NCI-H510A (cell line): ENCODE measurements at places on chromosomes 2 and 18.

GRCh38 chr2:126769118-126769517 lies 113.2 kb downstream of the GYPC start:
- no peak for DNase-seq

DNA sequence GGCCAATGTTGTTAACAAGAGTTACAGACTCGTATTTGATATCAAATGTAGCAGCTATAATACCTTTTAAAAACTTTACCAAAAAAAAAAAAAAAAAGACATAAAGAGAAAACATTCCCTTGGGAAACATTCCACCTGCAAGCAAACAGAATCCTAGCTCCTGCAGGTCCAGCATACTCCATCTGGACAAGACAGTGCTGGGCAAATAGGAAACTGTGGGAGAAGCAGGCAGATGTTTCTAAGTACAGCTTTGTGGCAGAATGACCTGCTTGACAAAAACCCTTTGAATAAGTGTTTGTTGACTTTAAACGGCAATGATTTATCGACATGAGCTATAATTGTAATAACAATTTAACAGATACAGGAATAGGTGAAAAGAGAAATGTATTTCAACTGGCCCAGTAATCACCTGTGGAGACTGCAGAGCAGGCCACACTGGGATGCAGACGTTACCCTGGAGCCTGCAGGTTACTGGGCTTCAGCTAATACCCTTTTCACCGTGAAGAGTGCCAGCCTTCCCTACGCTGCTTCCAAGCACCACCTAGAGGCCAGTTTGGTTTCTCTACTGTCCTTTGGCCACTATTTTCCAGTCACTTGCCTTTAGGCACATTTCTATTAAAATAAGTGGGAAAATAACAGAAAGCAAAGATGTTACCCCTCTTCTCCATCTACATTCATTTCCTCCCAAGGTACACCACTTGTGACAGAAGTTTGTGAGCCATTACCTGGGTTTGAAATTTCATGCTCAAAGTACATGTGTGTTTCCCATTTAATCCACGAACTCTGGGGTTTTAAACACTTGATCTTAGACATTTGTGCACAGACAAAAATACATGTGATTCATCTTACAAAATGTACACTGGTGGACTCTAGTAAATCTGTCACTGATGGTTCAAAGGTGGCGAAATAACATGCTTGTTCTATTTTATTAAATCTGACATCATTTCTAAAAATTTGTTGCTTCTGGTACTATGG lies 96.9 kb upstream of the ZNF397 start:
- peak; percentile 95 for DNase-seq

GRCh38 chr2:200403814-200404213 lies 97.3 kb downstream of the SPATS2L start:
- DNase-seq = no peak

DNA sequence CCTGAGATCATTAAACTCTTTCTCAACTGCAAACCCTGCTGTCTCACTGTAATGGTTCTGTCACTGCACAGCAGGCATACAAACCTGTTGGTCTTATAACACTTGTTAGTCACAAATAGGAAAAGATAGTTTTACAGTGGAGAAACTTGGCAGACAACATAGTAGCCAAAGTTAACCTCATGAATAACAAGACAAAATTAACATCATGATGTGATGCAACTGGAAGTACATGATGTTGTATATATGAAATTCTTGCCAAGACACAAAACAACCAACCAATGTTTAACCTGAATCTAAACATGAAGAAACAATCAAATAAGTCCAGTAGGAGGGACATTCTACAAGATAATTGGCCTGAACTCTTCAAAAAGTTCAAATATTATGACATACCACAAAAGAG lies 189.3 kb downstream of the RNF152 start:
- no peak for DNase-seq

GRCh38 chr2:20184067-20184938 lies 40.6 kb downstream of the SDC1 start:
- no peak for DNase-seq

DNA sequence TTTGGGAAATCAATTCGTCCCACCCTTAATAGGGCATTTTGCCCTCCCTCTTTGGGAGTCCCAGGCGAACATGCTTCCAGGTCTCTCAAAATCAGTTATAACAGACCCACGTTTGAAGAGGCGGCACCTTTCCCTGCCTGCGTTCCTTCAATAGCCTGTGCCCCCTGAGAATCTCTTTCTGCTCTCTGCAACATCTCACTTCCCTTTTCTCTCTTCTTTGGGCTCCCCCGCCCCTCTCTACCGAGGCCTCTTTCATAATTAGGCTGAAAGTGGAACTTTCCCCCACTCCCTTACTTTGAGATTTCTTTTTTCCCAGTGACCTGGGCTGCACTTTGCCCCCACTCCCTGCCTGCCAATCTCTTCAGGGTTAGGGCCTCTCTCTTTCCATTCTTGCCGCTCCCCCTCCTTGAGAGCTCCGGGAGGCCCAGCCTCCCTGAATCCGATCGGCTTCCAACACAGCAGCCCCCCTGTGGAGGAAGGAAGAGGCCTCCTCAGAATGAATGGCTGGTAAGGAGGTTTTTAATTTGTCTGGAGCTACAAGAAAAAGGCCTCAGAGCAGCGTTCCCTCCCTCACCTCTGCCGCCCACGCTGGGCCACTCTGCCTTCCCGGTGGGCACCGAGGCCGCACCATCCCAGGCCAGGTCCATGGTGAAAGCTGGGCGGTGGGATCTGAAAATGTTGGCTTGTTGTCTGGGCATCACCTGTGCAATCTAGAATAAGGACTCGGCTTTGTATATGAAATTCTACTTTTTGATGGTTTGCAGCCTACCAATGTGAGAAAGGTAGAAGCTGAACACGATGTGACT lies 162.6 kb upstream of the SIX3 start:
- no peak for DNase-seq

GRCh38 chr18:22267697-22268096 lies 98.3 kb downstream of the GATA6 start:
- DNase-seq = no peak

DNA sequence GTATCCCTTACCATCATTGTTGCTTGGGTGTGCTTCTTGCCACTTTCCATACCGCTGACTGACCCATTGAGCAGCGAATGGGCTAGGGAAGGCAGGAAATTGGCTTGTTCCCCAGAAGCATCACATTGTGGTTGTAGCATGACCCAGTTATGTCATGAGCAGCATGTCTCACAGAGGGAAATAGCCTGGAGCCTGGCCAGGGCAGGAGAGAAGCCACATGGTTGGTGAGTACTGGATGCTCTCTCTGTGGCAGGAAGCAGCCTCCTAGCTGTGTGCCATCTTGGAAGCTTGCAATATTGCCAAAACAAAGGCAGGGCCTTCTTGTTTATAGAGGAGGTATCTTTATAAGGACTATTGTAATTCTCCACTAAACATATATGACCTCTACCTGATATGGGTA lies 482.6 kb downstream of the PIK3C3 start:
- DNase-seq = no peak

GRCh38 chr2:86617153-86617552 lies 6.5 kb downstream of the RNF103 start:
- DNase-seq = no peak

DNA sequence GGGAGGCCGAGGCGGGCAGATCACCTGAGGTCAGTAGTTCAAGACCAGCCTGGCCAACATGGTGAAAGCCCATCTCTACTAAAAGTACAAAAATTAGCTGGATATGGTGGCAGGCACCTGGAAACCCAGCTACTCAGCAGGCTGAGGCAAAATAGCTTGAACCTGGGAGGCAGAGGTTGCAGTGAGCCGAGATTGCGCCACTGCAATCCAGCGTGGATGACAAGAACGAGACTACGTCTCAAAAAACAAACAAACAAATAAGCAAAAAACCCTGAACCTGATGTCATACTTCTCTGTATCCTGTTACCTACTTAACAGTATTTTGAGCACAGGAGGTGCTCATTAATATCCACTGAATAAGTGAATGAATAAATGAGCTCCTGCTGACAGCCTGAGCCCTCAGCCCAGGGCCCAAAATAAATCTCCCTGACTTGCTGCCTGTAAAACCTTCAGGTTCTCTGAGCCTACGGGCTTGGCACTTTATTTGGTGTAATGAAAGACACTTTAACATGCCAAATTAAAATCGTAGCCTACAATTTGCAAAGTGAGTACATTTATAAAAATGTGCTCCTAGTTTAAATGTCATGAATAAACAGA lies 215.1 kb downstream of the ZNF385B start:
- DNase-seq = no peak

- DNase-seq = no peak
These were observed 313.8 kb downstream of the PDE11A start for GRCh38 chr2:177758591-177759371.

- DNase-seq = no peak
These were observed 27.9 kb downstream of the G6PC2 start for GRCh38 chr2:168929031-168929430.

- no peak for DNase-seq
These were observed 29.7 kb upstream of the PSME4 start for GRCh38 chr2:54000524-54000923.

DNA sequence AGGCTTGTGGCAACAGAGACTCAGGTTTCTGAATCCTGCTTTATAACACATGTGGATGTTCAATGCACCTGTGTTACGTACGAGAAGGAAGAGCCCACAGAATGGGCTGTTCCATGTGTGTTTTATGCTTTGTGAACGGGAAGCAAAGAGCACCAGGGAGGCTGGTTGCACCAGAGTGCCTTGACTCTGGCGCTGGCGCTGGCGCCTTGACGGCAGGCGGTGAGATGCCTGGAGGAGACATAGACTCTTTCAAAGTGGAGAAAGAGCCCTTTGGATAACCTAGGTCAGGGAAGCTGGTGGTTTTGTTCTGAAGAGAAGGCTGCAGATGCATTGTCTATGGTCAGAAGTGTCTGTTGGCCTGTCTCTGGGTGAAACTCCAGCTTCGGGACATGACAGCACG lies 80.2 kb upstream of the APCDD1 start:
- no peak for DNase-seq

DNA sequence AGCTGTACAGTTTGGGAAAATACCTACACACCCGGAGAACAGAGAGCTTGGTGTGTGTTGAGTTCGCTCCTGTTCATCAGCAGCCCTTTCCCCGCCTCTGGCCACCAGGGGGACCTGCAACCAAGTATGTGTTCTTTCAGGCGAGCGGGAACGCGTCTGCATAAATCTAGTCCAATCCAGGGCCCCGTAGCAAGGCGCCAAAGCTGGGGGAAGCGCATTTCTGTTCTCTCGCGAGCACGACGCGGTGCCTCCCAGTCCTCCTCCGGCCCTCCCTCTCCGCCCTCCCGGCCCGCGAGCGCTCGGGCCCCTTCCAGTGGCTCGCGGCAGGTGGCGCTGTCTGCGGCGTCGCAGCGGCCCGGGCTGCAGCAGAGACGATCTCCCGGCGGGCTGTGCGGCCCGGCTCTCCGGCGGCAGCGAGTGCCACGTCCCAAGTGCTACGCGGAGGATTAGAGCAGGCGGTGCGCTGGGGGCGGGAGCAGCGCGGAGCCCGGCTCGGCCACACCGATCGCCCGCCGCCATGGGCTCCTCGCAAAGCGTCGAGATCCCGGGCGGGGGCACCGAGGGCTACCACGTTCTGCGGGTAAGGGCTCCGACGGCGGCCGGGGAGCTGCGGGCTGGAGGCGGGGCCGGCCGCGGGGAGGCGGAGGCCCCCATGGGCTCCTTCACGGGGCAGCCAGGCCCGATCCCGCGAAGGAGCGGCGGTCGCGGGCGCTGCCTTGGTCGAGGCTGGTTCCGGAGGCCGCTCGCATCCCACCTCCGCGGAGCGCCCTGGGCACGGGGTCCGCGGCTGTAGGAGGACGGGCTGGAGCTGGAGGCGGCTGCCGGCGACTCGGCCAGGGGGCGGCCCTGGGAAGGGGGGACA lies at the start of gene GORASP2:
Gene GORASP2, plus strand, starts transcription at position 430 of the 862 bp plus-strand sequence. Its CDS starts 88 bp downstream, at position 518.
- DNase-seq = peak; percentile 100

DNA sequence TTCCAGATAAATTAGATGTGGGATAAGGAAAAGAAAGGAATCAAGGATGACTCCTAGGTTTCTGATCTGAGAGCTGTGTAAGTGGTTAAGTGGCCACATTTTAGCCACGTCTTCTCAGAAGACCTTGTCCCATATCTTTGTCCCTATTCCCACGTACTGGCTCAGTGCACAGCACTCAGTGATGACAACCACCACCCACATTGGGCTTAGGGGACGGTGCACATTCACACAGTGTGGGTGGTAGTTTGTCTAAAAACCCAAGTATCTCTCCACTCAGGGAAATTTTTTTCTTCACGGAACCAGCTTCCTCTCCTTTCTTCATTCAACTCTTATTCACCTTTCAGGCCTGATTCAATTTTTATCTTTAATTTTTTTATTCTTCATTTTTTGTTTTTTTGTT lies 30.6 kb upstream of the GCC2 start:
- DNase-seq = no peak

- DNase-seq = no peak
These were observed 770.7 kb upstream of the ID2 start for GRCh38 chr2:7911196-7911595.

- DNase-seq = no peak
These were observed 17.3 kb upstream of the ME2 start for GRCh38 chr18:50861617-50862016.

DNA sequence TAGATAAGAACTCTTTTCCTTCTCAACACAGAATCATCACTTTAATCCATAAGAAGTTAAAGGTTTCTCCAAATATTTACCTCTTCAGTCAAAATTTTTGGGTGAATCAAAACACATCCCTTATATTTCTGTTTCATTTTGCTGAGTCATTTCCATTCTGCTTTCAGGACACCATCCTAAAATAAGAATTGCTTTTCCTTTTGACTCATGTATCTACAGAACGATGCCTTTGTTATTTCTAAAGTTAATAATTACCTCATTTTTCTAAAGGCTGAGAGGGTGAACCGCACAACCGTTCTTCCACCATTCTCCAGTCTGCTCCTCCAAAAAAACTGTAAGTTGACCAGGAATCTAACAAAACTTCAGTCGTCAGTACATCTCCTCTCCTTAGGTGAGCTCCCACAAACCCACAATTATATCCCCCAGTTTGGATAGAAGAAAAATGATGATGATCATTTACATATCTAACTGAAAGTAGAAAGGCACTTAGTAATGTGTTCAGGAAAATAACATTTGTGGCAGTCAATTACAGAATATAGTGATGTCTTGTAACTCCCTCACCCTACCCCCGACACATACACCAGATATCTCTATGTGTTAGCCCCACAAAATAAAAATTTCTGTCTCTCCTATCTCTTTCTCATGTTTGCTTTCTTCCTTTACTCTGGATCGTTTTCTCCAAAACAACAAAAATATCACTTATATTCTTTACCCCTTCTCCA lies 162.5 kb downstream of the RAD51AP2 start:
- DNase-seq = no peak
